Mesothelial cell of epicardium (in vitro differentiated cells): ENCODE measurements at places on chromosomes 3 and 15. TPM values are rescaled to one million over a fixed set of nuclear protein-coding genes. Genes with fewer than 3 reads are reported as not detected.

Gene MKRN2OS
- 0.25 to 0.29 TPM (median 0.29 TPM) in 3 replicates for total RNA-seq

Gene CA12
- 1.0 to 1.6 TPM (median 1.3 TPM) in 3 replicates for total RNA-seq

Gene MEGF11
- 1.2 to 3.7 TPM (median 1.5 TPM) in 3 replicates for total RNA-seq

Gene LEO1
- total RNA-seq, result 20.2 to 22.4 TPM (median 20.4 TPM) in 3 replicates

Gene UBP1
- total RNA-seq, result 81.5 to 88.4 TPM (median 86.2 TPM) in 3 replicates

Gene EIF1B
- 77.1 to 78.2 TPM (median 77.3 TPM) in 3 replicates for total RNA-seq

Gene MYLK
- 13.3 to 14.3 TPM (median 13.6 TPM) in 3 replicates for total RNA-seq

DNA sequence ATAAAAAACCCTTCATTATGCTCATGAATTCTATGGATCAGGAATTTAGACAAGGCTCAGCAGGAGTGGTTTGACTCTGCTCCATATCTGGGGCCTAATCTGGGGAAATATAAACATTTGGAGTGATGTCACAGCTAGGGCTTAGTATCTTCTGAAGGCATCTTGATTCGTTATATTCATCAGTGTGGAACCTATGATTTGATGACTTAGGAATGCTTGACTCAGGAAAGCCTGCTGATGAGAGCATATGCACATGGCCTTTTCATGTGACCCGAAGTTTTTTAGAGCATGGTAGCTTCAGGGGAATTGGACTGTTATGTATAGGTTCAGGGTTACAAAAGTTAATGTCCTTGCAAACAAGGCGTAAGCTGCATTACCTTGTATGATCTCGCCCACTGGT, 184.9 kb upstream of the LRRC3B start:
- H3K36me3 ChIP-seq, result peaks cover 2% of the 10 kb centered on the region
- DNase-seq, result no peak
- H3K27ac ChIP-seq, result no peak overlapping the region

GRCh38 chr15:95610945-95611344, 719.6 kb upstream of the NR2F2 start:
- no peak for DNase-seq
- H3K27ac ChIP-seq, result no peak overlapping the region
- H3K4me1 ChIP-seq, result peaks cover 5% of the 10 kb centered on the region
- no peaks in the 10 kb centered on the region for H3K27me3 ChIP-seq

GRCh38 chr3:13688824-13689223, 139.9 kb downstream of the FBLN2 start:
- no peak overlapping the region for H3K4me3 ChIP-seq
- no peaks in the 10 kb centered on the region for H3K36me3 ChIP-seq
- no peak overlapping the region for H3K27ac ChIP-seq
- no peak for DNase-seq
- H3K27me3 ChIP-seq, result peaks cover 5% of the 10 kb centered on the region
- peaks cover 44% of the 10 kb centered on the region for H3K4me1 ChIP-seq

- H3K27ac ChIP-seq, result no peak overlapping the region
- DNase-seq, result no peak
- peaks cover 19% of the 10 kb centered on the region for H3K4me1 ChIP-seq
- no peak overlapping the region for H3K4me3 ChIP-seq
Measured at GRCh38 chr3:55412545-55412944, 74.6 kb downstream of the WNT5A start.

DNA sequence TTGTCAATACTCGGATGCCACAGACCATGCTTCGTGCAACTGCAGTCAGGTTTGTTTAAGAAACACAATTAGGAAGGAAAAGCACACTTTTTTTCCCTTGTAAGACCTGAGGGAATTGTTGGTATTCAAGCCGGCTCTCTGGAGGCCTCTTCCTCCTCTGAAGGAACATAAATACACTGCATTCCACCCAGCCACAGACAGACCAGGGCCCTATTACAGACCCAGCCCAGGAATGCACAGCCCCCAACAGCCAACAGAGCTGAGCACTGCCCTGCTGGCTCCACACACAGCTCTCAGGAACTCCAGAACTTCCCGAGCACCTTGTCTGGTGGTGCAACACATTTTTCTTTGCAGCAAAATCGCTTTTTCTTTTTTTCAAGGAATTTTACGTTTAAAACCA, 488.7 kb upstream of the PROK2 start:
- H3K4me3 ChIP-seq, result peak overlapping the region; percentile 18

- no peak for DNase-seq
- H3K27me3 ChIP-seq, result no peaks in the 10 kb centered on the region
- peaks cover 14% of the 10 kb centered on the region for H3K4me1 ChIP-seq
- peaks cover 6% of the 10 kb centered on the region for H3K36me3 ChIP-seq
Measured at GRCh38 chr3:111910806-111911205, 51.7 kb downstream of the PHLDB2 start.

DNA sequence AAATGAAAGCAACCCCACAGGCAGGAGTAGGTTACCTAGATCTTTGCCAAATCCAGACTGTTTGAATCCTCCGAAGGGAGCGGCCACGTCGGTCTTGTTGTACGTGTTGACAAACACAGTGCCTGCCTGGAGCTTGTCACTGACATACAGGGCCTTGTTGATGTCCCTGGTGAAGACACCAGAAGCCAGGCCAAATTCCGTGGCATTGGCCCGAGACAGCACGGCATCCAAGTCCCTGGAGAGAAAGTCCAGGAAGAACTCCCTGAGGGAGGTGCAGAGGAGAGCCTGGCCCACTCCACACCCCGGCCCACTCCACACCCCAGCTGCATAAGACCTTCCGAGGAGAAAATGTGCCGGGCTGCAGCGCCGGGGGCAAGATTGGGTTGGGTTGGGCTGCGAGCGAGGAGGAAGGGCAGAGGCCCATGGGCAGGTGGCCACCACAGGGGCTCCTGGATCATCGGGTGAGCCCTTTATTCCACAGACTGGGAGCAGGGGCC, 21.8 kb upstream of the SLC41A3 start:
- no peaks in the 10 kb centered on the region for H3K27me3 ChIP-seq
- H3K4me1 ChIP-seq, result no peaks in the 10 kb centered on the region
- no peaks in the 10 kb centered on the region for H3K36me3 ChIP-seq
- H3K4me3 ChIP-seq, result no peak overlapping the region
- no peak for DNase-seq

DNA sequence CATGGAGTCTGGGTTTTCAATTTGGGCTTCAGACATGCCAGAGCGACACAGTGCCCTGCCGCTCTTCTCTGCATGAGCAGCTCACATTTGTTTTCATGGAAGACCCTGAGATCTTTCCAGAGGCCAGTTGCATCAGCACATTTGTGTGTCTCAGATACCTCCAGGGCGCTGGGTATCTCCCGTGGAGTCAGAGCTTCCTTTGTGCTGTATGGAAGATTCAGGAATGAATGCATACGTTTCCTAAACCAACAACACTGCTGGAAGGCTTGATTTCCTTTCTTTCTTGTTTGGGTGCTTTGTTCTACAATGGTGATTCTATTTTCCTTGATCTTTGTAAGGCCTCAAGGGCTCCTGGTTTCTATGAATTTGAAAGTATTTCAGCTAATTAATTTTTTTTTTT, 106.5 kb downstream of the CACNA2D3 start:
- H3K4me1 ChIP-seq, result no peaks in the 10 kb centered on the region
- no peak for DNase-seq
- no peaks in the 10 kb centered on the region for H3K36me3 ChIP-seq

DNA sequence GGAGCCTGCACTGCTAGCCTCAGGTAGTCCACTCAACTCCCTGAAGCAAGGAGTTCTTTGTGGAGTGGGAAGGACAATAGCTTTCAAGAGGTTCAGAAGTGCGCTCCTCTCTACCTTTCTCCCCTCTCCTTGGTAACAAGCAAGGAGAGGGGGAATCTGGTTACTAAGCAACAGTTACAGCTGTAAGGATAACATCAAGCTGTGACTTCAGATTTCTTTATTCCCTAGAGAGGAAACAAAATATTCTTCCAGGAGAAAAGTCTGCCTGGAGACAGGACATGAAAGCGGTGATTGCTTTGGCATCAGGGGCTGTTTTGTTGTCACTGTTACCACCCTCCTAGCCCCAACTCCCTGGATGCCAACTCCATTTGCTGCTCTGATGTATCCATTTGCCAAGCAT, 70.4 kb downstream of the TRANK1 start:
- DNase-seq, result no peak
- peaks cover 4% of the 10 kb centered on the region for H3K36me3 ChIP-seq
- H3K27ac ChIP-seq, result no peak overlapping the region
- H3K27me3 ChIP-seq, result no peaks in the 10 kb centered on the region
- H3K4me1 ChIP-seq, result no peaks in the 10 kb centered on the region
- H3K4me3 ChIP-seq, result no peak overlapping the region

GRCh38 chr15:89860891-89861290, 32.9 kb downstream of the AP3S2 start:
- peaks cover 22% of the 10 kb centered on the region for H3K36me3 ChIP-seq
- no peaks in the 10 kb centered on the region for H3K27me3 ChIP-seq
- peaks cover 4% of the 10 kb centered on the region for H3K4me1 ChIP-seq
- no peak for DNase-seq
- no peak overlapping the region for H3K4me3 ChIP-seq

GRCh38 chr3:8283193-8283592, 218.4 kb upstream of the LMCD1 start:
- H3K4me3 ChIP-seq, result no peak overlapping the region
- no peaks in the 10 kb centered on the region for H3K36me3 ChIP-seq
- H3K4me1 ChIP-seq, result peaks cover 5% of the 10 kb centered on the region
- DNase-seq, result no peak
- no peak overlapping the region for H3K27ac ChIP-seq

DNA sequence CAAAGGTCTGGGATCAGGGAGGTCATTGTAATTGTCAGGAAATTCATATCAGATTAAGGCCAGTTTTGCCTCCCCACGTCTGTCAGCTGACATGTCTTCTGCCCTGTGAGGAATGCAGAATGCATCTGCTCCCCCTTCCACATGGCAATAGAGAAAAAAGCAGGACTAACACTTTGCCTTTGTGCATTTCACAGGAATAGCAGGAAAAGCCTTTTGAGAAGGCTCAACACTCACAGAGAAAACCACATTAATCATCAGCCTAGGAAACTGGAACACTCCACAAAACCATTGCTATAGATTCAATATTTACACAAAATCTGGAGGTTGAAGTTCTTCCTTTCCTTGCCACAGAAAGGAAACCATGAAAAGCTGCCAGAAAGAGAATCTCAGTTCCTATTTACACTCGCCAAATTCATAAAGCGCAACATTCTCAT, 165.2 kb upstream of the HES1 start:
- H3K27me3 ChIP-seq, result no peaks in the 10 kb centered on the region
- H3K4me1 ChIP-seq, result peaks cover 55% of the 10 kb centered on the region
- no peak for DNase-seq

DNA sequence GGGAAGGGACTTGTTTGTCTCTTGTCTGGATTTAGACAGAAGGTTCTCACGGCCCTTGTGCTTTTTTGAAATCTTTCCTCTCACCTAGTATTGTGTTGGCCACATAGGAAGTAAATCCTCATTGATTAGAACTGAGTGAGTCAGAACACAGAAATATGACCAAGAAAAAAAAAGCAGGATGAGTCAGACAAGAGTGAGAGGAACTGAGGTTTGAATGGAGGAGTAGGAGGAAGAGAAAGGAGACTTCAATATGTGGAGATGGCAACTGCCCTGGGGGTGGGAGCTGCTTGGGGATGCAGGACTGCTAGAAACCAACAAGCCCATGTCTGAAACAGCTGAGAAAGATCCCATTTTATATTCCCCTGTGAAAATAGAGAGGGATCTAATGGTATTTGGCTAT, 194.1 kb upstream of the ZBTB20 start:
- no peak overlapping the region for H3K27ac ChIP-seq
- H3K4me1 ChIP-seq, result peaks cover 8% of the 10 kb centered on the region
- no peaks in the 10 kb centered on the region for H3K27me3 ChIP-seq
- DNase-seq, result no peak
- H3K4me3 ChIP-seq, result no peak overlapping the region
- H3K36me3 ChIP-seq, result no peaks in the 10 kb centered on the region

GRCh38 chr15:90885432-90886290, 1.4 kb downstream of the FES start:
- H3K4me1 ChIP-seq, result peaks cover 25% of the 10 kb centered on the region
- H3K4me3 ChIP-seq, result peak overlapping the region; percentile 62
- DNase-seq, result peak; percentile 90
- no peaks in the 10 kb centered on the region for H3K27me3 ChIP-seq

DNA sequence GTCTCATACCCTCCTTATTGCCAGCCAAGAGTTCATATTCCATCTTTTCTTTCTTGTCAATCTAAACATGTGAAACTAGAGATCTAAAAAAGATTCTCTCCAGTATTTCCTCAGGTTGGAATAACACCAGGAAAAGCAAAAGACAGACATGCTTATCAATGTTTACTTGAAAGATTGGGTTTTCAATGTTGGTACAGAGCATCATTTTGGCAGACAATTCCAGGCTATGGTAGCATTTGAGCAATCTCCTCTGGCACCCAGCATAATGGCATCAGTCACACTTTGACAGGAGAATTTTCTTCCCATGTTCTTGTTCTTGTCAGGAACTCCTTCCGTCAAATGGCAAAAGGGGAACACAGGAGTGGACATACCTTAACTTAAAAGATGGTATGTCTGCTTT, 61.0 kb upstream of the RARB start:
- DNase-seq, result no peak
- peak overlapping the region; percentile 28 for H3K27ac ChIP-seq
- no peaks in the 10 kb centered on the region for H3K27me3 ChIP-seq
- peaks cover 13% of the 10 kb centered on the region for H3K4me1 ChIP-seq
- H3K4me3 ChIP-seq, result no peak overlapping the region
- no peaks in the 10 kb centered on the region for H3K36me3 ChIP-seq

DNA sequence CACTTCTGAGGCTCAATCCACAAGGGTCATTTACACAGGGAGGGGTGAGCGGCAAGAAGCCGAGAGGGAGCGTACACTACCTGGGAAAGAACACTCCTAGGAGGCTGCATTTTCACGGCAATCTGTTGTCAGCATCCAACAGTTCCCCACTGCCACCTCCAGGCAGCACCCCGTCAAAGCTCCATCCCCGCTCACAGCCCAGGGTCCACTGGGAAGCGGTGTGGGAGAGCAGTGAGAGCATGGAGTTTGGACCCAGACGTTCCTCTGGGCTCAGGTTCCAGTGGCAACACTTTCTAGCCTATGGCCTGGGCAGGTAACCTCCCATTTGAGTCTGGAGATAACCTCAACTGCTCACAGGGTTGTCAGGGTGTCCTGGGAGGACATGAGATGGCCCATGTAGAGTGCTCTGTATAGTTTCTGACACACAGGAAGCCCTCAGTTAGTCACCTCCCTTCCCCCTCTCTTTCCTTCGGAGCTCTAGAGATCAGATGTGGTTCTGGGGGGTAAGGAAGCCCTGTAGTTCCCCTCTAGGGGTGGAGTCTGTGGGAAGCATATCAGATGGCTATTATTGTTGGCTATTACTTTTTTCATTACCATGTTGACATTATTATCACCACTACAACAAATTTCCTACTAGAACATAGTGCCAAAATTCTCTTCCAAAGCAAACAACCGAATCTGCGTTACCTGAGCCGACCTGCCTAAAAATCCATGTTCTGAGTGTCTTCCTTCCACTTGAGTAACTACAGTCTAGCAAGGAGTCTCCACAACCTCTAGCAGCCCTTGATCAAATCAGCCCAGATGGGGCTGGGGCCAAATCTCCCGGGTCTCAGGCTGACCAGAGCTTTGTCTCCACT, 29.1 kb downstream of the RUVBL1 start:
- no peak overlapping the region for H3K4me3 ChIP-seq
- no peak overlapping the region for H3K27ac ChIP-seq
- H3K27me3 ChIP-seq, result no peaks in the 10 kb centered on the region
- H3K36me3 ChIP-seq, result peaks cover 24% of the 10 kb centered on the region
- peaks cover 4% of the 10 kb centered on the region for H3K4me1 ChIP-seq
